ENCODE measurements at places on chromosomes 7 and 10.

- DNase-seq = no peak
Measured at GRCh38 chr10:11393858-11394257, 217.6 kb downstream of the USP6NL start.

GRCh38 chr7:116213361-116214130, 3.2 kb downstream of the TES start:
- DNase-seq = peak; percentile 51

GRCh38 chr10:71483885-71484751, 87.4 kb downstream of the CDH23 start:
- no peak for DNase-seq

DNA sequence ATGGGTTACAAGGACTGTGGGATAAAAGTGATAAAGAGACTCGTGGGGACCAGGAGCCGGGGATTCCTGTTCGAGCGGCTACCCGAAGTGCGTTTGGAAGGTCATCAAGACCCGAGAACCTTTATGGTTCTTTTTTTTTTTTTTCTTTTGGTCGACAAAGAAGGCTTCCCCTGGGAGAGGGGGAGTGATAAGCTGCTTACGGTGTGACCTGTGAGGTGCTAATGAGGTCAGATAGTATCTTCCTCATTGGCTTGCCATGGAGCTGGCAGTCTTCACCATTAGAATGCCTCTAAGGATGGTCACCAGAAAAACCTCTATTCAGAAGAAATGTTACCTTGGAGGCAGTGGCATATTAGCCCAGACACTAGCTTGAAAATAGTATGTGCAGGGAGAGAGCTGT, 92.3 kb upstream of the STEAP4 start:
- DNase-seq = no peak

DNA sequence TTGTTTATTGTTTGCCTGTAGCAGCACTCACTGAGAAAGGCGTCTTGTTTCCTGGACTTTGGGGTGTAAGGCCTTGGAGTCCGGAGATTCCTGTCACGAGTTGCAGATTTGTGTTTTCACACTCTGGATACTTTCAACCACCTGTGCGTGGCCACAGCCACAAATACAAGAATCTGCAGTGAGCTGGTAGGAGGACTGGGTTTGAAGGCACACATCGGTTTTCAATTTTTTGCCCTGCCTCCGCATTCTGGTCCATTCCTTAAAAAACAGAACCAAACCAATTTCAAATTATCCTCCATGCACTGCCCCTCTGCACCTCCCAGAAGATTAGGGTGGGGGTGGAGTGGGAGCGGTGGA, 619 bp downstream of the EXOC4 start:
- peak; percentile 18 for DNase-seq

DNA sequence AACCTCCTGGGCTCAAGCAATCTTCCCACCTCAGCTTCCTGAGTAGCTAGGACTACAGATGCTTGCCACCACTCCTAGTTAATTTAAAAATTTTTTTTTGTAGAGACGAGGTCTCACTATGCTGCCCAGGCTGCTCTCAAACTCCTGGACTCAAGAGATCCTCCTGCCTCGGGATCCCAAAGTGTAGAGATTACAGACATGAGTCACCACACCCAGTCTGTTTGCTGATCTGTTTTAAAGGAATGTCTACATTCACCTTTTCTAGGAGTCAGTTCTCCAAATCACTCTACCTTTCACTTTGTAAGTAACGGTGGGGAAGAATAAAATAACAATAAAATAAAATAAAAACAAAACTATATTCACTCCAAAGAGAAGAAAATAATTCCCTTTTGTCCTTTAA, 86.6 kb upstream of the AGBL3 start:
- DNase-seq = no peak

- DNase-seq = no peak
Measured at GRCh38 chr7:17830206-17830605, 110.1 kb downstream of the SNX13 start.

- no peak for DNase-seq
Measured at GRCh38 chr7:7276161-7276560, 93.8 kb downstream of the C1GALT1 start.

GRCh38 chr10:34528320-34528719, 286.8 kb downstream of the PARD3 start:
- DNase-seq = no peak

DNA sequence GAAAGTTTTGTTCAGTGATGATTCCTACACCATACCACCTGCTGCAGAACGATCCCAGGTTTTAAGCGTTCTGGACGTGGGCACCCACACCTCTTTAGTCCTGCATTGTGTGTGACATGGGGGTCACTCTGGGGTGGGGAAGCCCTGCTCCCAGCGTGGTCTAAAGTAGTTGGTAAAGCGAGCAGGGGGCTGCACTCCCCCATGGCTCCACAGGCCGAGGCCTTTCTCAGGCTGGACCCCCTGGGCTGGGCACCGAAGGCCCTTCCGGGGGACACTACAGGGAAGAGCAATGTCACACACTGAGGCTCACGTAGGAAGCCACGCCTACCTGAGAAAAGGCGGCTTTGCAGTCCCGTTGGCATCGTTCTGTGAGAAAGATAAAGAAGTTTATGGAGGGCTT, 12.3 kb downstream of the BRI3 start:
- no peak for DNase-seq

DNA sequence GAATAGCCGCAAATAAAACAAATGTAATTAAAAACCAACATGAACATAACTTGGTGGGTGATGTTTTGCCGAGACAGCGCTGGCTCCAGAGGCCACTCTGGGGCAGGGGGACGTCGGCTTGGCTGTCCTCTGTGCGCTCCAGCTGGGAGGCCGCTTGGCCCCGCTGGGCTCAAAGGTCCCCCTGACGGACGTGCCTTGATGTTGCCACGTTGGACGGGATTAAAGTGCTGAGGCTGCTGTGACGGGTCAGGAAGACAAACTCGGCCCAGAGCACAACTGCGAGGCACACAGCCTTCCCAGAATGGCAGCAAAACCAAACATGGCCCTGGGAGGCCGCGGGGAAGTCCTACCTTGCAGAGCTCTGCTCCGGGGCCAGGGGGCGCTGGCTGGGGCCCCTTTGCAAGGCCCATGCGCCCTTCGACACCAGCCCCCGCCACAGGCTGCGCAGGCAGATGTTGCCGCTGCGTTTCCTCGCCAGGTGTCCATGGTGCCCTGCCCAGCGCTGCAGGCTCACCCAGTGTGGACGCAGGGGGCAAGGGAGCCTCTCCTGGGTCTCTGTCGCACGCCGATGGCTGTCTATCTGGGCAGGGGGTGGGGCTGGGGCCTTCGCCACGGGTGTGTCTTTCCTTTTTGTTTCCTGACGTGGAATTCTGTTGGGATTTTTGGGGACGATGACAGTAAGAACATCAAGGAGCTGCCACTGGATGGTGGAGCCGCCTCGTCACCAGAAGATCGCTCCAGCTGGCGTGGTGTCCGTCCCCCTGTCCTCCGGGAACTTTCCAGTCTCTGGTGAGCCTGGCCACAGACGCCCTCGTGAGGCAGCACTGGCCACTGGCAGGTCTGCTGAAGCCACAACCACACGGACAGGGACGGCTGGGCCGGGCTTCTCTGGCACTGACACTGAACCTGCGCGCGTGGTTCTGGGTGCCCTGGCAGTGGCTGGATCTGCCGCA, 99.6 kb upstream of the DIP2C start:
- peak; percentile 87 for DNase-seq

DNA sequence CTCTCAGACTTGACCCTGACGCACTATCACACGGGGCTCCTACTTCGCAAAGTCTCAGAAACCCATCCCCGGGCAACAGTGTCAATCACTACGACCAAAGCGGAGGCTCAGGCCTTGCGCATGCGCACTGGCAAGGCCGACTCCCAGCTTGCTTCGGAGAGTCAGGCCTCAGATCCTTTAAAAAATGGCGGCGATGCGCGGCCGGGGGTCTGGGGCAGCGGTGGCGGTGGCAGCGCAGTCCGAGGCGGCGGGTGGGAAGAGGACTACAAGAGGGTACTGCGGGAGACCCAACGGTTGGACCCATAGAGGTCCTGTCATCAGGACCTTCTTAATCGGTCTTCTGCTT, 196.9 kb downstream of the ZNF716 start:
- DNase-seq = no peak

DNA sequence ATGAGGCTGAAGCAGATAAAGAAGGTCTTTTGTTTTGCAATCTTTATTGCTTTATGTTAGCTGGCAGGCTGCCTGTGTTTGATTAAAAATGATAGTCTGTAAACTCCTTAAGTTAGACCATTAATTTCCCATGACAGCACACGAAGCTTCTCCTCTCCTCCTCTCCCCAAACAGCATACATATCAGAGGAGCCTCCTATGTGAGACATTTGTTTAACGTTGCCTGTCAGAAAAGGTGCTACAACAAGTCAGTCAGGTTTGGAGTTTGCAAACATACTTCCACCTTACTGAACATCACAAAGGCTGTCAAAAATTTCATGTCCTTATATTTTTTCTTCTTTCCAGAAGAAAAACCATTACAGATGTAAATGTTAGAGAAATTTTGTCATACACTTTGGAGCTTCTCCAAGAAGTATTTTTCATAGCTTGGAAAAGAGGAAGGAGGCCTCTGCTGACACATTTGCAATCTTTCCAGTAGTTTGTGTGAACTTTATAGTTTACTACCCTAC, 393.1 kb downstream of the EXOC4 start:
- no peak for DNase-seq

DNA sequence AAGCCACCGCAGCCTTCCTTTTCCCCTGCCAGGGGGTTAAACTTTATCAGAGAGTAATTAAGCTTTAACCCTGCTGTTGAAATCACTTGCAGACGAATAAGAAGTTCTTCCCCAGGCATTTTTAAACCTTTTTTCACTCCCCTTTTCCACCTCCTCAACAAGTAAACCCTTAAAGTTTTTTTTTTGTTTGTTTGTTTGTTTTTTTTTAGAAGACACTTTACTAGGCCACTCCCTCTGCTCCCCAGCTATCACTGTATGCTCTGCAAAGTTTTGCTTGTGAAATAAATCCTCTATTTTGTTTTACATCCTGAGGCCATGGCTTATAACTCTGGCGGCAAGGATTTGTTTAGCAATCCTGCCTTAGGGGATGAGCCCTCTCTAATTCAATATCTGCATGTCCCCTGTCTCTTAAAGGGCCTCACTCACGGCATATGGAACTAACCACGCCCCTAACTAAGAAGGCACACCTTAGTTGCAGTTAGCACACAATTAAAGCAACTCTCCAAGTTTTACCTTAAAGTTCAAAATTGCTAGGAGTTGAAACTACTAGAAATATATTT, 1354.7 kb upstream of the LRRTM3 start:
- DNase-seq = no peak

GRCh38 chr7:149237502-149237901, 1.9 kb upstream of the ZNF212 start:
- DNase-seq = no peak

- DNase-seq = no peak
Measured at GRCh38 chr7:99106411-99106810, 37.5 kb downstream of the SMURF1 start.

DNA sequence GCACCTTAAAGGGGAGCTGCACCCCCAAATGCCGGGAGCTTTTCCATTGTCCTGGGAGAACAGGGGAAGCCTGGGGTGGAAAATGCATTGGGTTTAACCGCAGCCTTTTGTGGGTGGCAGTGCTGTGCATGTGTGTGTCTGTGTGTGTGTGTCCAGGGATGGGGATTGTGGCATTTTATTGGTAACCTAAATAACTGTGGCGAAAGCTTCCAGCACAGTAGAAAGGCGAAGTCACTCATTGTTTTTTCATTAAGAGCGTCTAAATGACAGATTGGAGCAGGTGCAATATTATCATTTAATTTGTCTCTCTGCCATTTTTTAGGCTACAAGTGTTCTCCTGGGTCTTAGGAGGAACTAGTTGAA, 55.1 kb downstream of the INSIG1 start:
- no peak for DNase-seq

DNA sequence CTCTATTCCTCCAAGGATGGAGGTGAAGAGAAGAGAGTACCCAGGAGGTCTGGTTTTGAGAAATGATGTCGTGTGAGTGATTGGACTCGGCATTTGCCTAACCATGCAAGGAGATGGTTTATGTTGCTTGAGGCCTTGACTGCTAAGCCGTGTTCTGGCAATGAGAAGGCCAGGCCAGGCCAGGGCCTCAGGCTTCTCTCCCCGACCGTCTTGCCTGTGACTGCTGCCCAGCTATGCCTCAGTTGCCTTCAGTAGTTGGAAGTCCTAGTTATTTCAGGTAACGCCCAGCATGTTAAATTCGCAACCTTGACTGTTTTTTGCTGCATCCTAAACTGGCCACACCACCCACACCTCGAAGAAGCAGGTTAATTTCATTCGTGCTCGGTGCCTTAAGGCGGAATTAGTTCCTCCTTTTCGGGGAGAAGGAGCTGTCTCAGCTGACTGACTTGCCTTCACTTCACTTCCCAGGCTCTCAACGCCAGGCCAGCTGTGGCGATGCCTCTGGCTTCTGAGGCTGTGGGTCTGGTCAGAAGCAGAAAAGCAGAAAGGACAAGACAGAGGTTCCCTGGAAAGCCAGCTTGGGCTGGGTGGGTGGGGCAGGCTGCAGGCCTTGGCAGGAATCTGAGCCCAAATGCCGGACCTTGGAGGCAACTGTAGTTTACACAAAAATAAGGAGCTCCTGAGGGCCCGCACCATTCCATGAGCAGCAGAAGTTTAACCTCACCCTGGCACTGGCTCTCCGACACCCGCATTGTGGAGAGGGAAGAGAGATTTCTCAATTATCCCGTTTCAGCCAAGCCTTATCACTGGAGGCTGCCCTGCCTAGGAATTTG, 61.9 kb upstream of the SAMD8 start:
- no peak for DNase-seq

All from femur (tissue), 1 donor.